Stimulated activated CD8-positive, alpha-beta memory T cell treated with anti-CD3 and anti-CD28 coated beads, Interleukin-15, amount 100 ng/mL, for 48 hours (primary cell): ENCODE measurements at places on chromosomes 5 and 9.

DNA sequence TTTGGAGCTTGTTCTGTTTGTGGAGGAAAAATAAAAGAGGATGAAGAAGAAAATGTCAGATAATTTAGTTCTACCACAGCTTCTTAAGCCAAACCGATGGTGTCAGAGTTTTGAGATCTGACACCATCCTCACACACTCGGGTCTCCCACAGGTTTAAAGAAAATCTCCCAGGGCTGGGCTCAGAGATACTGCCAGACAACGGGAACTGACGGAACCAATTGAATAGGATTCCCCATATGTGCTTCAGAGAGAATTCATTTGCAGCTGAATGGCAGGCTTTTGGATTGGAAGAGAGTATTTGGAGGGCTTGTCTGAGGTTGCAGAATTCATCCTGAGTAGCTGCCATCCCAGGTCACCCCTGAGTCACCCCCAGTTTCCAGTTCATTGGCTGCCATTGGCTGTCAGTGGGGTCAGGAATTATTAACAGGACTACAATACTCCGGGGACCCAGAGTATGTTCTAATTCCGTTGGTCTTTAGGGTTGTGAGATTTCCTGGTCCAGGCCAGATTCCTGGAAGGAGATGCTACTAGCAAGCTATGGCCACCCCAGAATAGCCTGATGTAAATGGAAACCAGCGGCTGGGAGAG lies 131.3 kb downstream of the PDZD2 start:
- no peak for DNase-seq

DNA sequence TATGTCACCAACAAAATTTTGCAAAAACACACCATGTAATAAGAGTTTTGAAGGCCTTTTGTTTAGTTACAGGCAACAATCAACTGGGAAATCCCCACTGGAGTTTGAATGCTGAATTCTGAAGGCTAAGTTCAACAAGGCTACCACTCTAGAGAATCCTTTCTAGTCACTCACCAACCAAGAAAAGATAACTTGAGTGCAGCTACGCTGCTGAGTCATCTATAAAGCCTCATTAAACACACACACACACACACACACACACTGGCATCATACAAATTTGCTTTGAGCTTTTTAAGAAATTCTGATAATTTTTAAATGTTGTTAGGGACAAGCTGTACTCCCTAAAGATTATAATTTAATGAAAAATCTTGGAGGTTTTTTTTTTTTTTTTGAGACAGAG lies 219.6 kb downstream of the DENND1A start:
- DNase-seq, result no peak

GRCh38 chr5:112036206-112036605 lies 279.2 kb upstream of the NREP start:
- DNase-seq, result no peak

- DNase-seq, result no peak
These were observed 45.1 kb downstream of the S1PR3 start for GRCh38 chr9:89036383-89036782.

- DNase-seq, result no peak
These were observed 68.7 kb upstream of the CTSL start for GRCh38 chr9:87657190-87657589.

DNA sequence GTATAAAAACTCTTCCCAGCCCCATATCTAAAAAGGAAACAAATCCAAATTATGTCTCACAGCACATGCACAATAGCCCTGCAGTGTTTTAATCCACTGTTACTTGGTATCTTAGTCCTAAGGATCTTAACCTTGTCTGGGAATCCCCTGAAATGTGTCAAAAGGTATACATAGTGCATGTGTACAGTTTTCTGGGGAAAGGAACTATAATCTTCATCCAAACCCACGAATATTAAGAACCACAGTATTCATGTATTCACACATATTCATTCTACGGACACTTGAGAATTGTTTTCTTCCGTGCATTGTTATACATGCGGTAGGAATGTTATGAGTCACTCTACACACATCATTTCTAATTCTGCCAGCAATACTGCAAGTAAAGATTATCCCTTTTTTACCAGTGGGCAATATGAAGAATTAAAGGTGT lies 47.8 kb upstream of the SNX2 start:
- DNase-seq, result no peak

DNA sequence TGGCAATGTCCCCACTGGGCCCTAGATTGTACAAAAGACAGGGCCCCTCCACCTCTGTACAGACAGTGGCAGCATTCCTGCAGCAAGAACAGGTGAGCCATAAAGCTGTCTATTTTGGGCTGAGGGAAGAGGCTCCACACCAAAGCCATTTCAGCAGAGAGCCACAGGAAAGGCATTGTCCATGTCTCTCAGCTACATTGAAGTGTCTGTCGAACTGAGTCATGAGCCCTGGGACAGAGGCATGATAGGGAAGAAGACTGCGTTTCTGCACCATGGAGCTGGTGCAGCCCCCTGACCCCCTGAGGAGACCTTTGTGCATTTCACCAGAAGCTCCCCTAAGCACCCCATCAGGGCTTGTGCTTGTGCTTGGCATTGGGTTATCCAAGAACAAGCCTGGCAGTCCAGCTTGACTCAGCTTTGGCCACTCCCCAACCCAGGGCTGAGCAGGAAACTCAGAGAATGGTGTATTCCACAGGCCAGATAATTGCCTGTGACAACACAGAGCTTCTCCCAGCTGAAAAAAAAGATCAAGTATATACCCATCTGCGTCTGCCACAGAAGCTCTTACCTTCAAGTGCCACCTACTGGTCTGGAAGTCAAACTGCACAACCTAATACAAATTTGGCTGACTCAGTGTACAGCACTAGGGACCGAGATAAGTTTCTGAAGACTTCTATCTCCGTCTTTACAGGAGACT lies 5.9 kb upstream of the FRMD3 start:
- no peak for DNase-seq

DNA sequence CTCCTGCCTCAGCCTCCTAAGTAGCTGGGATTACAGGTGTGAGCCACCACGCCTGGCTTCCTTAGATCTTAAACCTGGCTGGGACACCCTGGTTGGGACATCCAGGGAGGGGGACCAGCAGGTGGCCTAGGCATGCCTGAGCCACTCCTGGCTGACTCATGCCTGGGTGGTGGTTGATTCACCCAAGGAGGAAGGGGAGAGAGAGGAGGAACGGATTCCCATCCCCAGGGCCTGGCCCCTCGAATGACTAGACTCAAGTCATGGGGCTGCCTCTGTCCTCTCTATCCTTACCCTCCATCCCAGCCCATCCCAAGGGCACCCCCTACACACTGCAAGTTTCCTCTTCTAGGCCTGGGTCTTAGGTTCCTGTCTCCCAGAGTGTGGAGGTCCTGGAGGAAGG lies 12.7 kb downstream of the EEIG1 start:
- DNase-seq, result no peak

- no peak for DNase-seq
These were observed 36.4 kb upstream of the TCF7 start for GRCh38 chr5:134077926-134078580.

GRCh38 chr5:171888051-171888481 lies 102.4 kb downstream of the SMIM23 start:
- no peak for DNase-seq

DNA sequence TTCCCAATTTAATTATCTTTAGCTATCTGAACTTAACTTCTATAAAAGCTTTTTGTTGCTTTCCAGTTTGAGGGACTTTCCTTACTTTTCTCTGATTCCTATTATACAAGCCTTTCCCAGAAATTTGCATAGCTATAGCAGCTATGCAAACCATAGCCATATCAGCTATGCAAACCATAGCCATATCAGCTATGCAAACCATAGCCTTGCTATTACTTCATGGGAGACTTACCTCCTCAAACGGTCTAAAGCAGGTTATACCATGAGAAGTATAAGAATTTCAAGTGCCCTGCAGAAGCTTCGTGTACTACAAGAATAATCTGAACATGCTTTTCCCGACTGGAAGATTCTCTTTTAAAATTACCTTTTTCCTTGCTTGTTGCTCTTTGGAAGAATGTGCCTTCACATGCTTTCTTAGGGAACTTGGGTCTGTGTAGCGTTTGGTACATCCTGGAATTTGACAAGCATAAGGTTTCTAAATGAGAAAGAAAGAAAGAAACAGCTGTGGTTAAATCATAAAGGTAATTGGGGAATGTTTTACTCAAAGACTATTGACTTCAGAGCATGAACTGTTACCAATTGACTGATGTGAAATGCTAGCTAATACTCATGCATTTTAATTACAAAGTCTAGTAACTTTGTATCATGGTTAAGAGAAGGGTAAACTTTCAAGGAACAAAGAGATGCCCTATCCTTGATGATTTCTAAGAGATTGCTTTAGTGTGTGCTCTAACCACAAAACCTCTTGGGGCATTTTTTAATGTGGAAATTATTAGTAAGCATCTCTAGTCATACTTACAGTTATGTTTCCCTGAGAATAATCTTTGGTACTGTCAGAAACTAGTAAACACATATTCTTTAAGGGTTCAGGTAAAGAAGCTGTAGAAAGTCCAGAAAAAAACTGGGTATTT lies 367.6 kb downstream of the GLIS3 start:
- DNase-seq, result no peak

DNA sequence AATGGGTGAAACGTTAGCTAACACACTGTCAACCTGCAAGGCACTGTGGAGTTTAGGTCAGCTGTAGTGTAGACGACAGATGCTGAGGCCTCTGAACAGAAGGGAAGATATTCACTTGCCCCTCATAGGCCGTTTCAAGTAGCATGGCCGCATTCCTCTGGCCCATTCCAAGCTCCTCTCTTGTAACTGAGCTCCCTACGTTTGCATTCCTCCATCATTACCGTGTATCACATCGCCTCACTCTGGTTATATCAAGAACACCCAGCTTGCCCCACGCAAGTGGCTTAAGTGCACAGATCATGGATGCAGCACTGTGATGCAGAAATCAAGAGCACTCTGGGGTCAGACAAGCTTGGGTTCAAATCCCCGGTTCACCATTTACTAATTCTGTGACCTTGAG lies 43.3 kb downstream of the PRELID2 start:
- no peak for DNase-seq

DNA sequence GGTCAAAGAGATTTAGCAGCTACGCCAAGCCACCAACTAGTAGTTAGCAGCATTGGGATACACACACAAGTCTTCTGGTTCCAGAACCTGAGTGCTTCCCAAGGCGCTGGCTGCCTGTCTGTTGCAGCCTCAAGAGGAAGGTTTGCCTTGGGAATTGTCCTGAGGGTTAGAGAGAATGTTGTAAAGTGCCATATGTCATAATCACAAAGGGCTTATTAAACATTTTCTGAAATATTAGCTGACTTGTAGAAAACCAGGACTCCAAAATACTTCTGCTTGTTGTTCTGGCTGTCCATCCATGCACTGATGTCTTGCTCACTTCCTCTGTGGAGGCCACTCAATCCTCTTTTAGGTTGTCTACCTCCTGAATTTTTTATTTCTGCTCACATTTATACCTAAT lies 46.3 kb downstream of the SLC36A1 start:
- DNase-seq, result no peak

GRCh38 chr9:89036891-89037290 lies 45.6 kb downstream of the S1PR3 start:
- no peak for DNase-seq

DNA sequence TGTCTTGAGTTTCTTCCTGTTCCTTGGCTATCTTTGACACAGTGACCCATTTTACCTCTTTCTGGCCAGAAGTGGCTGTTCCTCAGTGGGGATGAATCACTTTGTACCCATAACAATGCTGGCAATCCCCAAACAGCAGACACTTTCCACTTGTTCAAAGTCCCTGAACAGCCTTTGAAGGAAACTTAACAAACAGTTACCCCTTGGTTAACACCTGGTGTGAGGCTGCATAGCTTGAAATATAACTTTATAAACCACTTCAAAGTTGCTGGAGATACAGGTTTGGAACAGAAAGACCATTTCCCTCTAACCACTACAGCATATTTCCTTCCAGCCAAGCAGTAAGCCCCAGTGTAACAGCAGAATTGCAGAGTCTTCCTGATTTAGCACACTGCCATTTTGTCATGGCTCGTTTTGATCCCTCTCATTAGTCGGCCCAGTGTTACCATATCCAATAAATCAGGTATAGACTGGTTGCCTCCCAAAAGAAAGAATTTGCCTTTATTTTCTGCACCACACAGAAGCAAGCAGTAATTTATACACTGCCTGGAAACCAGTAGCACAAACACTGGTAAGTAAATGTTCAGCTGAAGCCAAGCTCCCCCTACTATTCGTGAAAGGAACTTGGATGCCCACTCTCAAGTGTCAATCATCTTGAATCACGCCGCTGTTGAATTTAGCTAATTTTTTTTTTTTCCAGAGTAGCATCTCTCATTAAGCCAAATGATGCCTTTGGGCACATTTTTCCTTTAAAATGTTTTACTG lies 225.9 kb downstream of the PIK3R1 start:
- no peak for DNase-seq

DNA sequence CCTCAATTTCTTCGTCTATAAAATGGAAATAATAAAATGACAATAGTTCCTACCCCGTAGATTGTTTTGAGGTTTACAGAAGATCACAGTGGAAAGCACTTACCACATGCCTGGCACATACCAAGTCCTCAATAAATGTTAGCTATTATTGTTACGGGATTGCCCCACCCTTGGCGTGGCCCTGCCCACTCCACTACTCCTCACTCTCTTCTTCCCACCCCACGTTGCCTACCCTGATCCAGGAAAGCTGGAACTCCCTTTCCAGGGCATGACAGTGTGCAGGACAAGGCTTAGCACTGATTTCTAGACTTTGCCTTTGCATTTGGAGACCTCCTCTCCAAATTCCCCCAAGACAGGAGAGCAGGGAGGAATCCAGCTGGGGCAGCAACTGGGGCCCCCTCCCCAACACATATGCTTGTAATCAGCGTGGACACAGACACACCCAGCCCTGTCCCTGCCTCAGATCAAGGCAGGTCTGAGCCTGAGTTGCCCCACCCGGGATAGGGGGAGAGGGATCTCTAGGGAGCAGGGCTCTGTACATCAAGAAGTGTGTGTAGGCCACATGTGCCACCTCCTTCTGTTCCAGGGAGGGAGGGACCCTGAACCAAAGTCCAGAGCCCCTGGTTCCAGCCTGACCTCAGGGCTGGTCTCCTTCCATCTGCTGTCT lies 6.7 kb downstream of the SLC4A9 start:
- no peak for DNase-seq

GRCh38 chr5:78889369-78890140 lies 95.6 kb downstream of the ARSB start:
- DNase-seq, result no peak

- no peak for DNase-seq
These were observed 31.5 kb upstream of the ZFAND5 start for GRCh38 chr9:72396247-72397091.

GRCh38 chr9:107170801-107171200 lies 112.3 kb upstream of the RAD23B start:
- no peak for DNase-seq

GRCh38 chr5:50320131-50320749 lies 120.8 kb downstream of the EMB start:
- DNase-seq, result no peak

- DNase-seq, result no peak
These were observed 194.8 kb upstream of the FBXL7 start for GRCh38 chr5:15304914-15305834.

GRCh38 chr5:167233507-167234220 lies 1057.8 kb upstream of the WWC1 start:
- no peak for DNase-seq

- DNase-seq, result no peak
These were observed 399.1 kb upstream of the NMUR2 start for GRCh38 chr5:152804179-152804578.

- DNase-seq, result no peak
These were observed 181.1 kb upstream of the SPEF2 start for GRCh38 chr5:35436400-35437057.

GRCh38 chr9:116692616-116693015 lies 5.5 kb downstream of the TRIM32 start:
- DNase-seq, result no peak
